ENCODE measurements at places on chromosomes 1 and 21. TPM values are rescaled to one million over a fixed set of nuclear protein-coding genes. Genes with fewer than 3 reads are reported as not detected.

GRCh38 chr1:4022715-4023114 lies 122.6 kb upstream of the C1orf174 start:
- DNase-seq, result no peak

- peak; percentile 59 for DNase-seq
Observed at GRCh38 chr1:231612393-231613089, 14.0 kb upstream of the DISC1 start.

DNA sequence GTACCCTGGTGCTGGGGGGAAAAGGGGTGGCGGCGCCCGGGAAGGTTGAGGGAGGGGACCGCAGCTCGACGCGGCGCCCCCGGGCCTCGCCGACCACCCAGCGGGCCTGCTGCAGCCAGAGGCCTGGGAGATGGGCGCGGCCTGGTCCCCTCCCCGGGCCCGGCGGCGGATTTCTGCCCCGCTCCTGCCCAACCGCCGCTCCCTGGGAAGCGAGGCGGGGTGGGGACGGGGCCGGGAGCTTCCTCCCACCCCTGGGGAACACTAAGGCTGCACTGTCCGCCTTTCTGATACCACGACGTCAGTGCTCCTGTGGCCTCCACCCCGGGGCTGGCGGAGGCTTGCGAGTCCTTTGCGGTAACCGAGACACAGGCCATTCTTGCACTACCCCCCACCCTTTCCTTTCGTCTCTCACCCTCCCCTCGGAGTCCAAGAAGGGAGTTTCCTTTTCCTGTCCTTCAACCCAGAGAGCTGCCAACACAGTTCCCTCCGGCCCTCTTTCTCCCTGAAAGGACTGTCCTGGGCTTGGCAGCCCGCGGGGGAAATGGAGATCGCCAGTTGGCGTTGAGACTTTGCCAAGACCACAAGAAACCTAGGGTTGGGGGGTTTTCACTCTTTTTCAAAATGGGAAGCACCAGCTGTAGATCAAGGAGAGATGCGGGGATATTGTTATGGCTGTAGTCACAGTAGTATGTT lies 742 bp downstream of the SH3GLB1 start:
- peak; percentile 65 for DNase-seq

Gene TP73
- 0.17 TPM for total RNA-seq

Gene KCNE1
- 0.17 TPM for total RNA-seq

- DNase-seq, result no peak
Observed at GRCh38 chr1:119002028-119002686, 14.0 kb upstream of the TBX15 start.

DNA sequence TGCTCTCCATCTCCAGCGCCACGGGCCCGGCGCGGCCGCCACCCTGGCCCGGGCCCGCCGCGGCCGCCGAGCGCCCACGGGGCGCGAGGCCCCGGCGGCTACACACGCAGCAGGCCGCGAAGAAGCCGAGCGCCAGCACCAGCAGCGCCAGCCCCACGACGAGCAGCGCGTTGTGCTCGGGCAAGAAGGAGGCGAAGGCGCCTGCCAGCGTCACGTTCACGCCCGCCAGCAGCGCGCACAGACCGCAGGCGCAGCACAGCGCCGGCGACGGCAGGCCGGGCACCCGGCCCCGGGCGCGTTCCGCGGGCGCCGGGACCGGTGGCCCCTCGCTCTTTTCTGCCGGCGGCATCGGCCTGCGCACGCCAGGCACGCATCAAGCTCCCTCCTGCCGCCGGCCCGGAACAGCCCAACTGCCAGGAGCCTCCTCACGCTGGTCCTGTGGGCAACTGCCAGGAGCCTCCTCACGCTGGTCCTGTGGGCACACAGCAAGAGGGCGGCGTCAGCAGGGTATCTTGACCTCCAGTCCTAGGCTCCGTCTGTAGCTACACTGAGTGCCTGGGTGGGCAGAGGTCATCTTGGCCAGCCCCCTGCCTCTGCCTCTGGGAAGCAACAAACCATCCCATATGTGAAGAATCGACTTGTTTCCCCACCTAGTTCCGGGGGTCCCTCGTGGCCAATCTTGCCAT lies 18.1 kb downstream of the KNCN start:
- peak; percentile 54 for DNase-seq

DNA sequence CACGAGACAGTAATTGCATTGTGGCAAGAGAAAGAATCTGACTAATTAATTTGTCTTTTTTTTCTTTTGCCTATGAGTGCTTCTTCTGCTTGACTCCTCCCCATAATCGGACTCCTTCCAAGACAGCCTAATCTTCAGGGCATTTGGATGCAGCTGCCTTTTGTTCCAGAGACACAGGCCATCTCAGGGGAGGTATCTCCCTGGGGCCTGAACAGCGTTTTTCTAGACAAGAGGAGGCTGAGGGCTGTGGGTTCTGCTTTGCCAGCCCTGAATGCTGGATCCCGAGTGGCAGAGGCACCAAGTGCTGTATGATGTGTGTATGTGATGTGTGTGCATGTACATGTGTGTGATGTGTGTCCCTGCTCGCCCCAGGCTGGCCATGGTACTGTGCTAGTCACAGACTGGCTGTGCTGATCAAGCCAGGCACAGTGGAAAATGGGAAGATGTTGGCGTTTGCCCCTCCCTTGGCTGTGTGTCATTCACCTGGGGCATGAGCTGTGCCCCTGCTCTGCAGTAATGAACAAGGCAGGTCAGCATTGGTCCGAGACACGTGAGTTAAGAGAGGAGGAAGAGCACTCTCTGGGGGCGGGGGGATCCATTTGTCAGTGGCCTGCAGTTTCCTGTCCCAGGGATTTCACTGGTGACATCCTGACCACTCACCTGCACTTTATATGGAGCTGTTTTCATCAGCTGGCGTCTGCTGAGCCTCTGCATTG lies 77.2 kb downstream of the ADARB1 start:
- DNase-seq, result no peak

GRCh38 chr1:242784084-242784483 lies 259.6 kb upstream of the PLD5 start:
- DNase-seq, result no peak

DNA sequence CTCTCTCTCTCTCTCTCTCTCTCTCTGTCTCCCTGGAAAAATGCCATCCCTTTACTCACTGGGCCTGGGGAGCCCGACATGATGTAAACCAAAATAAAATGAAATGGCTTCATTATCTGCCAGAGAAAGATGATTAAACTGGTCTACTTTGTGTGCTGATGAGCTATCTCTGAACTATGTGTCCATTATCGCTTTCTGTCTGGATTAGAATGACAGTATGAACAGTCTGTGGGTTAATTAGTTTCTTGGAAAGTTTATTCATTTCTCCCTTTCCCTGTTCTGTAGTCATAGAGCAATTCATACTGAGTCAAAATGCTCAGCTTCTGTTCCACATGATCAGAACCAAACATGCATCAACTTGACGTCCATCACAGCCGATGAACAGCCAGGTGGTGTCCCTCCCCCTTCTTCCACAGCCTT lies 72.4 kb upstream of the KCND3 start:
- no peak for DNase-seq

- no peak for DNase-seq
Observed at GRCh38 chr21:38409907-38410306, 88.4 kb downstream of the ERG start.

- DNase-seq, result no peak
Observed at GRCh38 chr1:168806952-168807351, 77.9 kb upstream of the DPT start.

Gene OPTC
- not detected for total RNA-seq

- DNase-seq, result no peak
Observed at GRCh38 chr1:27689423-27690173, 17.6 kb upstream of the IFI6 start.

- no peak for DNase-seq
Observed at GRCh38 chr21:15896501-15896900, 166.7 kb downstream of the USP25 start.

DNA sequence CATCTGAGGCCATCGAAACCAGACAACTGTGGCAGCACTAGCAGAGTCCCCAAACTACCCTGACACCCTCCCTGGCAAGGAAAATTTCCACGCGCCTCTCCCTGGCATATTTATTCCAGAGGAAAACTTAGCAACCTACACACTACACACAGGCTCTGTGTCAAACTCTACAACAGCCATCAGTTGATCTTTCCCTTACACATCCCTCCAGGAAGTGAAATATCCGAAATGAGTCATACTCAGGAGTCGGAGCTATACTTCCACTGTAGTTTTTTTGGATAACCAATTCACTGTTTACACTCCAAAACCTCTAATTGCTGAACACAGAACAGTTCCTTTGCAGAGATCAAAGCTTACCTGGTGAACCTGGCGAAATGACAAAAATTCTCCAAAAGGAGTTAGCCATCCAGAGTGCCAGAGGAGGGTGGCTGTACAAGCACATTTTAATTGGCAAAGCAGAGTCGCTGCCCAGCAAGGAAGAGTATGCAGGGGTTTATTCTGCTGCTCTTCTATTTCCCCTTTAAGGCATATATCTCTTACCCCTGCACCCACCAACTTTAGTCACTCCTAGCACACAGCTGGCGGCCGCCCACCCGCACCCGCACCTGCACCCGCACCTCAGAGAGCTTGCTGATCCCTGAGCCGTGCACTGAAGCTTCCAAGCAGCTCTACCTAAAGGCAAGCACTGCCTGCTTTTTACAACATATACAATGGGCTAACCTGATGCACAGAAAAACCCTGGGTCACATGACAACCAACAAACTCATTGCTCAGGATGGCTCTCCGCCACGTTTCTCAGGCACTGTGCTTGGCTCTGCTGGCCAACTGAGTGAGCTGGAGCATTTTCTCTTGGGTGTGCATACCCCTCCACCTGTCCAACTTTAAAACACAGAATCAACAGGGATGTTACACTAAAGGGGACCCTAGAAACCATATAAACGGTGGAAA lies 54.9 kb downstream of the CAPZB start:
- no peak for DNase-seq

GRCh38 chr1:201320168-201320788 lies 37.0 kb downstream of the PKP1 start:
- DNase-seq, result no peak

Gene CACHD1
- total RNA-seq, result 0.11 TPM

DNA sequence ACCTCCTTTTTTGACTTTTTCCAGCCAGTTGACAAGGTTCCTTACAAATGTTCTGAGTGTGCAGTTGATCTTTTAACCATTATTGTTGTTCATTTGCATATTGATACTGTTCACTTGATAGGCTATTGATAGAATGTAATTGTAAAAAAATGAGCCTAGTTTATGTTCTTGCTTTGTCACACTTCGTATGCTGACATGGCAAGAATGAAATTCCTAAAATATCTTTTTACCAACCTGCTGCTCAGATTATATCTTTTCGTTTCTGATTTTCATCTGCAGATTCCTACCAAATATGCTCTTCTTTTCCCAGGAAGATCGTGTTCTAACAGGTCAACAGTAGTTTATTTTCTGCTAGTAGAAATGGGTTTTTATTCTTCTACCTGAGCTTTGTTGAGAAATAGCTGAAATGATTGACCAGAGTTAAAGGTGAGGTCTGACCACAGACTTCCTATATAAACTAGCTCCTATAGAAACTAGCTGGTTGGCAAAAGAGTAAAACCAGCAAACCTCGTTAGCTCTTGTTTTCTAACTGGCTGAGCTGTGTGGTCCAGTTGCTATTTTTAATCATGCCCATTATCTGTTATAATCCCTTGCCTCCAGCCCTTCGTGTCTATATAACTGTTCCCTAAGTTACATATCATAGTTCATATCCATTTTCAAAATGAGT lies 174.8 kb downstream of the HS2ST1 start:
- DNase-seq, result no peak
